ENCODE measurements at places on chromosomes 5 and 9.

DNA sequence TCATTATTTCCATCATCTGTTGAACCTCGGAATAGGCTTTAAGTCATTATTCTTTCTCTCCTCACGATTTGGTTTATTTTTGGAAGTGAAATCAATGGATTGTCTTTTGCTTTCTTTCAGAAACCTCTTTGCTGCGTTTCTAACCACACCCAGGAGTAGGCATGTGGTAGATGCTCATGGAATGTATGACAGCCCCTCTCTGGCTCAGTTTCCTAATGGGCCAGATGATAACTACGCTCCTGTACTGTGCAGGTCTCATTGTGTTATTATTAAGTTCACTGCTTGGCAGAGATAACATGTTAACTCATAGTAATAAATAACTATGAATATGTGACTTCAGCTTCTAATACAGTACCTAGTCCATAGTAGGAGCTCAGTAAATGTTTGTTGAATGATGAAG is 175.5 kb upstream of the KLF4 start:
- DNase-seq = no peak

- no peak for DNase-seq
Observed at GRCh38 chr9:134287591-134288491, 38.4 kb upstream of the RXRA start.

GRCh38 chr9:94937214-94937903 is 210.9 kb downstream of the AOPEP start:
- no peak for DNase-seq

DNA sequence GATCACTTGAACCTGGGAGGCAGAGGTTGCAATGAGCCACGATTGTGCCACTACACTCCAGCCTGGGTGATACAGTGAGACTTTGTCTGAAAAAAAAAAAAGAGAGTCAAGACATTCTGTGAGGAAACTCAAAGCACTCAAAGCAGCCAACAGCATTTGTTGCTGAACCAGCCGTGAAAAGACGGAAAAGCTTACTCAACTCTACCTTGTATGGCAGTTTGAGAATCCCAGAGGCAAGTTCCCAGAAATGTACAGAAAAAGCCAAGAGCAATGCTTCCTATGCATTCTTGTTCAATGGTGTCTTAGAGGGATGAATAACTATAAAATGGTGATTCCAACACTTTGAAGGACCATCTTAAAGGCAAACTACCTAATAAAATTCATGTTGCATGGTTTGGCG is 170.2 kb downstream of the HSD17B3 start:
- DNase-seq = no peak

- DNase-seq = no peak
Observed at GRCh38 chr5:14247054-14247386, 103.9 kb downstream of the TRIO start.

DNA sequence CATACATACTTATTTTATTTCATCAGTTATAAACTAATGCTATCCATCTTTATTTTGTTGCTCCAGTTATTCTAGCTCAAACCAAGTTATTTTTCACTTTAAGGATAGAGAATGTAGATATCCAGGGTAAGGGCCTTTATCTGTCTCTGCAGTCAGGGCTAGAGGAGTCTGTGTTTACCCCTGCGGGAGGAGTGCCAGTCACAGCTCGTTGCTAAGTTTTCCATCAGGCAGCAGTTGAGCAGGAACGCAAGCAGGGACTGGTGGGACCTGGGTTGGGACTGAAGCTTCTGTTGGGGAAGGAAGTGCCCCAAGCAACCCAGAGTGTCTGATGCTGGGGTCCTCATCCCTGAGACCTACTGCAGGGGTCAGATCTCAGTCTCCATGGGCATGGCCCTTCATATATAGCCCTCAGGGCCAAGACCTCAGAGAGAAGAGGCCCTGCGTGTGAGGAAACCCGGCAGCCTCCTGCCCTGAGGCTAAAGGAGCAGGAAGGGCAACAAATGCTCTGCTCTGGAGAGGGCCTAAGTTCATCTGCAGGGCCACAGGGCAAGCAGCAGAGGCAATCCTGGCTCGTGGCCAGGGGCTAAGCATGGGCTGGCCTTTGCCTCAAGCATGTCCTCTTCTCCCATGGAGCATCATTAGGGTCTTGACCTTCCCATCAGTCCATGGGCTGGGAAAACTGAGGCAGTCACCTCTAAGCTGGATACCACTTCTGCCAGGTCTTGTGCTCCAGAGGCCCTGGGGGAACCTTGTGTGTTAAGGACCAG is 6.6 kb downstream of the SLC22A4 start:
- DNase-seq = no peak

DNA sequence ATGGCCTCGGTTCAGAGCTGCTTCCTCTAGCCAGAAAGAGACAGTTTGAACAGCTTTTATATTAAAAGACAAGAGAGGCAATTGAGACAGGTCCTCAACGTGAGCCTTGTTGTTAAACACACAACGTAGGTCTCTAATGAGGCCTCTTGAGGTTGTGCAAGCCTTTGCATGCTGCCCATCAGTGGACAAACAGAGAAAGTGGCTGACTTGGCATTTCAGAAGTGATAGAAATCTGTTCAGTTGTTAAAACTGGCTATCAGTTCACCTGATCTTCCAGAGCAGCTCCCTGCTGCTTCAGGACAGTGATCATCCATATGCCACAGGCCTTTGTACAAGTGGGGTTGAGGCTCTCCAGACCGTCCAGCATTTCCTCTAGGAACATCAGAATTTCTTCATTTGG is 58.8 kb downstream of the MROH2B start:
- no peak for DNase-seq

DNA sequence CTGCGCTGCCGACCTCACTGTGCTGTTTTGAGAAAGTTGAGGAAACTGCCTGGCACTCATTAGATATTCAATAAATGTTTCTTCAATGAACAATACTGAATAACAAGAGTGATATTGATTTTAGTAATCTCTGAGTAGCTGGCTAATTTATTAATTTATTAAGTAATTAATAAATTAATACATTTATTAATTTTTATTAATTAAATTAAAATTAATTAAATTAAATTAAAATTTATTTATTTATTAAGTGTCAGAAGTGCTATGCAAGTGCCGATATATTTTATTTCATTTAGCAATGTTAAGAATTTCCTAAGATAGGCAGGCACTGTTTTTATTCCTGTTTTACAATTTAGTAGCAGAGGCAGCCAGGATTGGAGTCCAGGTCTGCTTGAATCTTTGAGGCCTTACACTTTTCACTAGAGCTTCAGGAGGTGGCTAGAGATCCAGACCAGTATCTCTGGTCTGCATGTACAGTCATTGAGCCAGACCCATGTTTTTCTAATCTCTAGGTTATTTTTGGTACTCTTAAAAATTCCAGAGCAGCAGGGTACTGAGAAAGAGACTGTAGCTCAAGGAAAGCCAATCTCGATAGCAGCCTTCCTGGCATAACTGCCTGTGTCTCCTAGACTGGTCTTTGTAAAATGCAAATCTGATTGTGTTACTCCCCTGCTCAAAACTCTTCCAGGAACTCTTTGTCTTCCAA is 109.2 kb downstream of the ARHGEF28 start:
- DNase-seq = no peak

DNA sequence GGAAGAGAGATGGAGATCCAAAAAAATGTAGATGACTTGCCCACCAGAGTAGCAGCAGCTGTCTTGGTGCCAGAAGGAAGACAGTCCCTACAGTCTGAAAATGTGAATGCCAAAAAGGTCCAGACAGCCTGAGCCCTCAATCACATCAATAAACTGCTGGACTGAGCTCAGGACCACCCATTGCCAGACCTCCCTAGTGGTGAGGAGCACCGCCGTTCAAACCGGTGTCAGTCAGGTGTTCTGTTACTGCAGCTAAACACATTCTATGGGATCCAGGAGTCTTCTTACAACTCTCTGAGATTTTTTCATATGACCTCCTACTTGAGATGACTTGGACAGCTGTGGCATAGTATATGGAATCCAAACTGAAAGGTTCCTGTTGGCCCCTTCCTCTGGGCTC is 32.0 kb upstream of the OTP start:
- no peak for DNase-seq

GRCh38 chr9:15306068-15306756 is 804 bp downstream of the TTC39B start:
- DNase-seq = no peak

DNA sequence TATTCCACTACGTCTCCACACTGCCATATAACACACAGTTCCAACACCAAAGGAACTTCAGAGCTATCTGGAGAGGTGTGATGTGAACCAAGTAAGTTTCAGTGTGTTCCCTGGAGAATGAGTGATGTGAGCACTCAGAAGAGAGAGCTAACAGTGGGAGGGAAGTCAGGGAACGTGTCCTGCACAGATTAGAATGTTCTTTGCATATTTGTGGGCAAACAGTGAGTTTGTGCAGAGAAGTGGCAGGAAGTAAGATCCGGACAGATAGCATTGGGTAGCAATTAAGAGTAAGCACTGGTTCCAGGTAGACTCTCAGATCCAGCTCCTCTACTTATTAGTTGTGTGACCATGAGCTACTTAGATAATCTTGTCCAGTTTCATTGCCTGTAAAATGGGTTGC is 206.4 kb downstream of the PDZD2 start:
- DNase-seq = no peak

- no peak for DNase-seq
Observed at GRCh38 chr5:134430001-134430569, 18.4 kb upstream of the CDKN2AIPNL start.

DNA sequence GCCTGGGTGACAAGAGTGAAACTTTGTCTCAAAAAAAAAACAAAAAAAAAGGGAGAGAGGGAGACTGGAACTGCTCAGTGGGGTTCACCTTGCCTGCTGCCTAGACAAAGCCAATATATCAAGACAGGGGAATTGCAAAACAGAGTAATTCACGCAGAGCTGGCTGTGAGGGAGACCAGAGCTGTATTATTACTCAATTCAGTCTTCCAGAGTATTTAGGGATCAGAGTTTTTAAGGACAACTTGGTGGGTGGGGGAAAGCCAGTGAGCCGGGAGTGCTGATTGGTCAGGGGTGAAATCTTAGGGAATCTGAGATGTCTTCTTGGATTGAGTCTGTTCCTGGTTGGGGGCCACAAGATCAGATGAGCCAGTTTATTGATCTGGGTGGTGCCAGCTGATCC is 25.6 kb upstream of the SPIN1 start:
- DNase-seq = no peak

DNA sequence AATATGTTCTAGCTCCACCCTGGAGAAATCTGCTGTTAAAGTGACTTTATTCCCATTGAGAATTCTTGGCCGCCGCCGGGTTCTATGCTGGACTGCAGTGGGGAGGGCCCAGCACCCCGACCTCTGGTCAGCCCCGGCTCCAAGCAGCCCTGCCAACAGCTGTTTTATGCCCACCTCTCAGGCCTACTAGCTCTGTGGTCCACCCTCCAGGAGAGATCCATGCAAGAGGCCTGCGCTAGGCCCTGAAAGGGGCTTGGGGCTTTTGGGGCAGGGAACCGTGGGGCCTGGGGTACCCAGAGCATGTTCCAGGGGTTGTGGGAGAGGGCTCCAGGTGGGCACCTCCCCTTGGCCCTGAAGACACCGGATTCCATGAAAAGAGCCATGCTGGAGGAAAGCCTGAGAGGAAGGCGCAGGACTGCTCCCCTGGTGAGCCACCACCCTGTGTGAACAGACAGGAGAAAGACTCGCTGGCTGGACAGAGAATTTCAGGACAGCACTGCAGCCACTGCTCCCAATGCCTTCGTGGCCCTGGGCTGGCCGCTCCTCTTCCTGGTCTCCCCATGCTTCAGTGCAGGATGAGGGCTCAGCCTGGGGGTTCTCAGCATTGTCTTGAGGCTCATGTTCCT is 44.6 kb upstream of the RUFY1 start:
- no peak for DNase-seq

GRCh38 chr9:84439250-84439649 is 98.7 kb upstream of the SLC28A3 start:
- DNase-seq = no peak

DNA sequence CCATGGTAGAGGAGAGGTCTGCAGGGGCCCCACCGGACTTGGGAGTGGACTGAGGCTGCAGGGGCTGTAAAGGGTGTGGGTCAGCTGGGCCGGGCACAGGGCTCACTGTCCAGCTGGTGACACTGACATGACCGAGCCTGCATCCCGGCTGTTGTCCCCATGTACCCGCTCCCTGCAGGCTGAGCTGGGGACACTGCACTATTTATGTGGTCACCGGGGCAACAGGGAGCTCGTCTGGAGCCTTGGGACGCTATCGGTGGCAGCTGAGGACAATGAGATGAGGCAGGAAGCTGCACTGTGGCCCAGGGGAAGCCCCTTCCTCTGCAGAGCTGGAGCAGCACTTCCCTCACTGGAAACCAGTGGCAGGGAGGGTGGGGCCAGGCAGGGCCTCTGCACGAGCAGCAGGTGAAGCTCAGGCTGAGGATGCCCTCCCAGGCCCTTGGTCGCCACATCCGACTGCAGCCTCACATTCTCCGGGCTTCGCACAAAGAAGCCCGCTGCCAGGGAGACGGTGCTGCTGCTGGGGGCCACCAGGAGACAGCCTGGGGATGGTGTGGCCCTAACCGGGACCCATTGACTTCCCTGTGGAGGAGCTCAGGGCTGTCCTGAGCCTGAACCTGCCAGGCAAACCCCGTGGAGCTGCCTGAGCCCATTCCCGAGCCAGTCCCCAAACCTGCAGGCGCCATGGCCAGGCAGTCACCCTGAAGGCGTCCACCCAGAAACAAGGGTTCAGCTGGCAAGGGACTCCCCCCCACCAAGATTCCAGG is 26.4 kb downstream of the ZDHHC11B start:
- DNase-seq = peak; percentile 19

- no peak for DNase-seq
Observed at GRCh38 chr5:139669662-139670368, 21.7 kb downstream of the CXXC5 start.

DNA sequence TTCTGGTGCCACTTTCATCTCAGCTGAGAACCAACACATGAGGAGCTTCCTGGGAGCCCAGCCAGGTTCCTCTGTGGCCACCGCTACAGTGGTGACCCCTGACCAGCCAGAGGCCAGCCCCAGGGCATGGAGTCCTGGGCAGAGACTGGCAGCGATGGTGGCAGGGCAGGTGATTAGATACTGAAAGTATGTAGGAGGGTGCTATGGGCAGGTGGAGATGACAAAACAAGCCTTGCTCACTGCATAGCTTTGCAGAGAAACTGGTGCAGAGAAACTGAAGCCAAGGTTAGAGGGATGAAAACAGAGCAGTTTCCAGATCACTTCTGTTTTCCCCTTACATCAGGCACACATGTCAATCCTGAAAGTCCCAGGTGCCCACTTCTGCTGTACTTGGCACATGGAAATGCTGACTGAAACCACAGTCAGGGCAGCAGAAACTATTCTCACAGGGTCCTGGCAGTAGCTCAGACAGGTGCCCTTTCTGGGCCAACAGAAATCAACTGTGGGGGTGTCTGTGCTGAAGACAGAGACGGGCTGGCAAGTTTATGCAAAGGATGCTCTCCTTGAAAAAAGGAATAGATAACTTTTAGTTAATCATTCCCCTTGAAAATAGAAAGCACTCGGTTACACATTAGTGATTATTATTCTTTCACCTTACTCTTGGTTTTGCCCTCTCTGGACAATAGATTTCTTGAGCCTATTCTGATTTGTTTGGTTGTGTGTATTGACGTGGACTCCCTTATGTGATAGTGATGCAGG is 90.3 kb downstream of the ANKRD55 start:
- DNase-seq = no peak

GRCh38 chr5:14801792-14802191 is 69.8 kb downstream of the ANKH start:
- DNase-seq = no peak

- no peak for DNase-seq
Observed at GRCh38 chr5:137696481-137696880, 39.4 kb downstream of the KLHL3 start.

- no peak for DNase-seq
Observed at GRCh38 chr5:135921388-135921787, 25.7 kb upstream of the IL9 start.

Measured in C1 segment of cervical spinal cord (tissue), 14 donors.